Panc1 (cell line): ENCODE measurements at places on chromosomes 16 and 17. TPM values are rescaled to one million over a fixed set of nuclear protein-coding genes. Genes with fewer than 3 reads are reported as not detected.

Gene HS3ST4
- total RNA-seq: not detected

Gene NACA2
- total RNA-seq: not detected

Gene VTN
- total RNA-seq: 2.3 TPM

DNA sequence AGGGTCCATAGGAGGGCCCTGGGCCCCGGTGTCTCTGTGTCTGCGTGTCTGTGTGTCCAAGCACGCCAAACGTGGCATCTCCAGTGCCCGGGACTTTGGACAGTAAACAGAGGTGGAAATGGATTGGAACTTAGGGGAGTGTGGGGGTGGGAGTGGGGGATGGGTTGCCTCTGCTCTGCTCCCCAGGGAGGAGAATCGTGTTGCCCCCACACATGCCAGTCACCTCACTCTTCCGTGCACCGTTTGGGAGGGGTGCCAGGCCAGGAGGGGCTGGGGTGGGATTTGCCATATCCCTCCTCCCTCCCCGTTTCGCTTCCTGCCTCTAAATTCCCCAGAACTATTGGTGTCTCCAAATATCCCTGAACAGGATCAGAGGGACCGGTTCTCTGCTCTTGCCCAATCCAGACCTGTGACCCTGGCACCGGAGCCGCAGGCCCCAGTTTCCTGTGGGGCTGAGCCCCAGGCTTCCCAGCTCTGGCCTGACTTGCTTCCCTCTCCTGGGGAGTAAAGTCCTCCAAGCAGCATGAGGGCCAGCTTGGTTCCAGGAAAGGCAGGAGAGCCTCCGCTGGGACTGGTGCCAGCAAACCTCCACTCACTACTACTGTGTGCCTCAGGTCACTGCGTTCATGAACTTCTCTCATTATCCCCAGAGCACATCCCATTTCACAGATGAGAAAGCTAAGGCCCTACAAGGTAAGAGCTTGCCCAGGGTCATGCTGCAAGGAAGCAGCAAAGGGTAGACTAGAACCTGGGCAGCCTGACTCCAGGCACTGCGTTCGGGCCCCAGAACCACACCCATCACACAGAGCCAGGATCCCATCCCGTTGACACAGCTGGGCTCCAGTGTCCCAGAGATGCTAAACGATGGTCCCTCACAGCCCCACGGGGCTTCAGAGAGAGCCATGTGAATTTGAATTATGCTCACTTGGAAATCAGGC is at the start of gene ASGR1:
TSS of gene ASGR1 (minus strand) at position 54 of the 938 bp plus-strand sequence. CDS start 807 bp downstream, outside the sequence.
- H3K4me1 ChIP-seq: peaks cover 9% of the 10 kb centered on the region; the same call in 1 of the 2 replicates
- H3K4me3 ChIP-seq: peak within 1 kb of the TSS; percentile 75
- H3K27ac ChIP-seq: no peak within 1 kb of the TSS
- H3K27me3 ChIP-seq: no peaks in the 10 kb centered on the region

Gene LITAFD
- not detected for total RNA-seq

- no peak for DNase-seq
- H3K36me3 ChIP-seq: peaks cover 4% of the 10 kb centered on the region; the same call in 1 of the 2 replicates
- H3K4me1 ChIP-seq: no peaks in the 10 kb centered on the region
These were observed 19.2 kb downstream of the STRADA start for GRCh38 chr17:63722403-63722802.

Gene PMFBP1
- 0.10 TPM for total RNA-seq

DNA sequence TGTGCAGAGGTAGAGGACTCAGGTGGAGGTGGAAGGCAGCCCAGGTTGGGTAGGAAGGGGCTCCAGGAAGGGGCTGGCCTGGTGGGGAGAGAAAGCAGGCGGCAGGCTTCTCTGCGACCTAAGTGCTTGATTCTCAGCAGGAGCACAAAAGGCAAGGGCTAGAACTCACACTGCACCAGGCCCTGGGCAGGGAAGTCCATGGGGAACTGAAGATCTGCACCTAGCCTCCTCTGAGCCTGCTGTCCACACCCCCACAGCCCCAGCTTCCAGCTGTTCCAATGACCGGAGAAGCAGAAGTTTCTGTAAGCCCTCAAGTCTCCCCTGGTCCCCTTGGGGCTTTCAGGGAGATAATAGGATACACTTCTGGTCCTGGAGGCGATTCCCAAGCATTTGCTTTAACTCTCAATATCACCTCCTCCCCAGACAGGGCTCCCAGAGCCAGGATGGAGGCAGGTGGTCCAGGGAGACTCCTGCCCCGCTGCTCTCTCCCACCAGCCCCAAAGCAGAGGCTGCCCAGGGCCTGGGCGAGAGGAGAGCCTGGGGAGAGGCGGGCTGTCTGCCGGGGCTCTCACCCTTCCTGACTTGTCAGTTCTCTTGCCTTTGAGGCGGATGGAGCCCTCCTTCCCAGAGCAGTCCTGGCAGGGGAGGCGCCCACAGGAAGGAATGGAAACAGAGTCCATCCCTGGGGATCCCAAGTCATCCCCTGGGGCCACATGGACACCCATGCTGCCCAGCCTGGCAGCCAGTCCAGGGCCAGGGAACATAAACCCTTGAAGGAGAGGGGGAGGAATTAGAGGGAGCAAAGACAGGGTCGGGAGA is 126.0 kb downstream of the RBFOX3 start:
- no peaks in the 10 kb centered on the region; the same call in 1 of the 2 replicates for H3K4me1 ChIP-seq
- peaks cover 2% of the 10 kb centered on the region; the same call in 1 of the 2 replicates for H3K27me3 ChIP-seq
- no peak for DNase-seq
- no peaks in the 10 kb centered on the region for H3K36me3 ChIP-seq
- H3K4me3 ChIP-seq: no peak overlapping the region
- no peak overlapping the region for H3K27ac ChIP-seq

Gene SYT17
- total RNA-seq: 5.4 TPM
